ENCODE measurements at places on chromosomes 1 and 21. TPM values are rescaled to one million over a fixed set of nuclear protein-coding genes. Genes with fewer than 3 reads are reported as not detected.

DNA sequence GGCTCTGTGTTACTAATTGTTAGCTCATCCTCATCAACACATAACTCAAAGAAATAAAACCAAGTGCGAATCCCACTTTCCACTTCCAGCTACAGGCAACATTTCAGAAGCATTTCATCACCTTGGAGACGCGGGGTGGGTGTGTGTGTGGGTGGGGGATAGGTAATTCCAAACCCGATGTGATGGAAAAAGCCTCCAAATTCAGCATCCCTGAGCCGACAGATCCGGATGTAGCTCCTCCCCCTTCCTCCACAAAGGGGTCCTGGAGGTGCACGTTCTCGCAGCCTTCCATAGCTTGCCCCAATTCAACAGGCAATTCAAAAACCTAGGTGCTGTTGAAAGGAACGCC is 486 bp downstream of the HSPA13 start:
- H3K27me3 ChIP-seq, result no peaks in the 10 kb centered on the region
- no peak for DNase-seq
- H3K36me3 ChIP-seq, result peaks cover 14% of the 10 kb centered on the region

Gene XCL2
- 19.3 TPM for total RNA-seq

Gene PIGP
- 18.8 TPM for total RNA-seq

DNA sequence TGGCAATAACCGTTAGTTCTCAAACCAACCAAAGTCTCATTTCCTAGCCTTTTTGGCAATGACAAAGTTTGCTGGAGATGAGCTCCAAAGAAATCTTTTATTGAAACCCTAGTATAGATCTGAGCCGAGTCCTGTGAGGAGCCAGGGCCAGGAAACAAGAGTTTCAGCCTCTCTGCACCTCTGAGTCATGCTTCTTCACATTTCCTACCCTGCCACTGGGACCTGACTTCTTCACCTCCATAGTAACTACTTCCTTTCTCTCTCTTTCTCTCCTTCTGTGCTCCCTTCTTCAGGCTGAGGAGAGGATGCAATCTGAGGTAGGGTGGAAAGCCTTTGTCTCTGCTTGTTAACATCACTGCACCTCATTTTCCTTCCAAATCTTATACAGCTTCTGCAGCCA is 38.7 kb upstream of the IPO9 start:
- H3K27me3 ChIP-seq, result no peaks in the 10 kb centered on the region
- peaks cover 23% of the 10 kb centered on the region for H3K4me1 ChIP-seq
- H3K4me3 ChIP-seq, result no peak overlapping the region

GRCh38 chr21:36854391-36854790 is 112.1 kb downstream of the HLCS start:
- no peak overlapping the region for H3K4me3 ChIP-seq
- no peak for DNase-seq
- no peak overlapping the region for H3K27ac ChIP-seq

Gene SYCP1
- not detected for total RNA-seq

Gene PLA2G2C
- not detected for total RNA-seq

DNA sequence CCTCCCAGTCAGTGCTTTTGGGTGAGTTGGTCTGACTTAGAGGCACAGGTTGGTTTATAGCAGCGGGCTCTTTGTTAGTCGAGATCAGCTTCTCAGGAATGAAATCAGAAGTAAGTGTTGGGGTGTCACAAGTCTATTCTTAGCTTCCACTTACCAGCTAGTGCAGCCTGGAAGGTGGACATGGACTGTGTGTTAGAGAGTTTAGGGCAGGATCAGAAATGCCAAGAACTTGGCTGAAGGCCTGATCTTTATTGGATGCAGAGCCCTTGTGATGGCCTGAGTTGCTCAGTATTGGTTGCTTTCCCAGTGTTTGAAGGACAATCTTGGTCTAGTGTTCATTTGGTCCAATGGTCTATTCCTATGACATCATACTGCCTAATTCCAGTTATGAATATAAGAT is 377.0 kb upstream of the USP24 start:
- no peaks in the 10 kb centered on the region for H3K36me3 ChIP-seq
- H3K27ac ChIP-seq, result no peak overlapping the region
- no peak overlapping the region for H3K4me3 ChIP-seq
- no peaks in the 10 kb centered on the region for H3K27me3 ChIP-seq
- no peak for DNase-seq

Gene CACNA1S
- not detected for total RNA-seq

DNA sequence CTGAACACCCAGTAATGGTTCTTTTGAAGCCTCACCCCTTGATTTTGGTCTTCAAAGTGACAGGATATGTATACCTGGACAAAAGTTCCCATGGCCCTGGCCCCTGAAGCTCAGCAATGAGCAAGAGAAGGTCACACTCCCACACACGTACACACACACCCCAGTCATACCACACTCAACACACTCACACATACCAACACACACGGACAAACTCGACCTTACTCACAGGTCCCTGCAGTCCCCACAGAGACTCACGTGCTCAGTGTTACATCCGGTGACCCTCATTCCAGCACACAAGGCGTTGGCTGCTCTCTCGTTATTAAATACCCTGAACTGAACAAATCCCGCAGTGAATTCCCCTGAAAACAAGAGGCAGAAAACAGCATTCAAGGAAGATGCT is 5.9 kb downstream of the ITLN1 start:
- DNase-seq, result no peak
- no peak overlapping the region for H3K4me3 ChIP-seq
- H3K36me3 ChIP-seq, result no peaks in the 10 kb centered on the region

Gene LCE1A
- total RNA-seq, result not detected

Gene OLIG1
- not detected for total RNA-seq

- DNase-seq, result no peak
- H3K27me3 ChIP-seq, result no peaks in the 10 kb centered on the region
- peaks cover 14% of the 10 kb centered on the region for H3K36me3 ChIP-seq
- peak overlapping the region; percentile 68 for H3K27ac ChIP-seq
- H3K4me1 ChIP-seq, result peaks cover 2% of the 10 kb centered on the region
Measured at GRCh38 chr1:179091691-179092165, 9.9 kb downstream of the TOR3A start.

Gene FNDC5
- total RNA-seq, result not detected

DNA sequence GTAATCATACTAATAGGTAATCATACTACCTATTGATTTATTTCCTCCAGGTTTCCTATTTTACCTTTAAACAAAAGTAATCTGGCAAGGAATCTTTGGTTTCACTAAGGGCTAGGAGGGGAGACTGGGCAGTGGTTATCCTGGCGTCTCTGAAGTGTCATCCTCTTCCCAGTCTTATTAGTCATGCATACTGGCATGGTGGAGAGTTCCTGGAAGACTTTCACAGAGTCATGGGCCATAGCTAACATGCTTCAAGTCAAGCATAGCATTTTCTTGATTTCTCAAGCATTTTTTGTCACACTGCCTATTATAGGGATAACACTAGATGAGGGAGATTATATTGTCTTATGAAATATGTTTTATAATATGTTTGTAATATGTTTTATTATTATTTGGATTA is 64.0 kb upstream of the ASB17 start:
- H3K27ac ChIP-seq, result no peak overlapping the region
- no peak overlapping the region for H3K4me3 ChIP-seq
- no peaks in the 10 kb centered on the region for H3K36me3 ChIP-seq
- H3K27me3 ChIP-seq, result peaks cover 8% of the 10 kb centered on the region

Gene NR5A2
- not detected for total RNA-seq

- H3K4me3 ChIP-seq, result peak overlapping the region; percentile 99
- H3K27ac ChIP-seq, result peak overlapping the region; percentile 98
- DNase-seq, result peak; percentile 93
- H3K4me1 ChIP-seq, result peaks cover 26% of the 10 kb centered on the region
- H3K27me3 ChIP-seq, result no peaks in the 10 kb centered on the region
Measured at GRCh38 chr1:92485381-92486250, 1.1 kb downstream of the GFI1 start.

DNA sequence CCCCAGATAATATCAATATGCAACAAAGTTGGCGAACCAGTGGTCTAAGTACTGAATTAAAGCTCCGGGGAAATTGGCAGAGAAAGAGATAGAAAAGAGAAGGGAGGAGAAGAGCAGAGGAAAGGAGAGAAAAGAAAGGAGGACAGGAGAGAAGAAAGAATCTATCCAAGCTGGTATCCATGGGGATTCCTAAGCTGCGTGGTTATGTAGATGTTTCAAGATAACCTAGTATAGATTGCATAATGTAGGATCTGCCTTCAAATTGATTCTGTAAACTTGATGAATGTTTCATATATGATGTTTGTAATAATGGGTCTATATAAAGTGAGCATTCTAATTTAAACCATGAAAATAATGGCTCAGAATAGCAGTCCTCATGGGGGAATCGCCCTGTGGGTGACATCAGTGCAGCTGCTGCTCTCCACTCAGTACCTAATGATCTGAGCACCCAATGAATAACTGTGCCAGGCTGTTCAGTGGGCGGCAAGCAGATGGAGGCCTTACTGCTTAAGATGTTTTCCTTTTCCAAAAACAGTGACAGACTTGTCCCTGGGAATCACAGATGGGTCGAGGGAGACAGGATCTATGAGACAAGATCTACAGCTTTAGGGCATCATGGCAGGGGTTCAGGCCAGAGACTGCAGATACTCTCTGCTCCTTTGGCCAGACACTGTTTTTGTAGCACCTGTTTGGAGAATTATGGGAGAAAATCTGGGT is 78.0 kb downstream of the LAMC2 start:
- no peak overlapping the region for H3K4me3 ChIP-seq
- DNase-seq, result no peak
- H3K27me3 ChIP-seq, result peaks cover 21% of the 10 kb centered on the region

GRCh38 chr1:227429447-227430359 is 111.4 kb upstream of the CDC42BPA start:
- H3K27me3 ChIP-seq, result peaks cover 12% of the 10 kb centered on the region
- no peaks in the 10 kb centered on the region for H3K36me3 ChIP-seq
- no peak overlapping the region for H3K4me3 ChIP-seq
- DNase-seq, result no peak

Gene FBXO2
- 6.2 TPM for total RNA-seq

Gene CFHR1
- not detected for total RNA-seq

Gene PRR9
- total RNA-seq, result not detected

GRCh38 chr1:103779932-103780331 is 30.2 kb downstream of the AMY1C start:
- no peaks in the 10 kb centered on the region for H3K4me1 ChIP-seq
- H3K36me3 ChIP-seq, result no peaks in the 10 kb centered on the region
- H3K4me3 ChIP-seq, result no peak overlapping the region
- DNase-seq, result no peak
- no peak overlapping the region for H3K27ac ChIP-seq

GRCh38 chr1:98057236-98057910 is 136.5 kb upstream of the DPYD start:
- H3K27ac ChIP-seq, result no peak overlapping the region
- peaks cover 10% of the 10 kb centered on the region for H3K4me1 ChIP-seq
- no peaks in the 10 kb centered on the region for H3K36me3 ChIP-seq
- no peak overlapping the region for H3K4me3 ChIP-seq

GRCh38 chr1:110135666-110136065 is 14.6 kb upstream of the SLC6A17 start:
- H3K27me3 ChIP-seq, result peaks cover 58% of the 10 kb centered on the region
- no peaks in the 10 kb centered on the region for H3K36me3 ChIP-seq
- peaks cover 8% of the 10 kb centered on the region for H3K4me1 ChIP-seq
- H3K27ac ChIP-seq, result no peak overlapping the region
- no peak overlapping the region for H3K4me3 ChIP-seq

Gene LAMC2
- total RNA-seq, result not detected

DNA sequence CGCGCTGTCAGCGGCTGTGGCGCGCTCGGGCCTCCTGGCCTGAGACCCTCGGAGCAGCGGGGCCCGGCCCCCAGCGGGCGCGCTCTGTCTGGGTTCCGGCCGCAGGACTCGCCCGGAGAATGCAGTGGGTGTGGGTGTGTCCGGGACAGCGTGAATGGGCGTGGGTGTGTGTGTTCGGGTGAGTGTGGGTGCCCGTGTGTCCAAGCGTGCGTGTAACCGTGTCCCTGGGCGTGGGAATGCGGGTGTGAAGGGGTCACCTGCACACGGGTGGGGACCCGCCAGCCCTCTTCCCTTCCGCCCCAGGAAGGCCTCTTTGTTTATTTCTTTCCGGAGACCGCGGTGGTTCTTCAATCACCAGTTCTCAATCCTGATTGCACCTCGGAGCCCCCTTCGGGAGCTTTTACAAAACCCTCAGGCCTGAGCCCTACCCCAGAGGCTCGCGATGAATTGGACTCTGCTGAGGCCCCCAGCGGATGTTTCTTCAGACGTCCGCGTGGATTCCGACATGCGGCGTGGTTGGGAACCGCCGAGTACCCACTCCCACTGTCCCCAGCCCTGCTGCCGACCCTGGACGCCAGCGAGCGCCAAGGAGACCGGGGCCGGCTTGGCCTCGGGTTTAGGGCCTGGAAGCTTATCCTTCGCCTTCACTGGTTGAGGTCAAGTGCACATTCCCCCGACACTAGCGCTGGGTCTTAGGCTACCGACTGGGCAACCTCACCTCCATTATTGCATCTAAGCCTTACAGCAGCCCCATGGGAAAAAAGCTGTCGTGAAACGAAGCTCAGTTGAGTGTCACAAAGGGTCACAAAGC is 19.3 kb downstream of the SERTAD4 start:
- peaks cover 73% of the 10 kb centered on the region for H3K27me3 ChIP-seq
- no peaks in the 10 kb centered on the region for H3K36me3 ChIP-seq
- peaks cover 3% of the 10 kb centered on the region for H3K4me1 ChIP-seq
- H3K27ac ChIP-seq, result no peak overlapping the region
- peak overlapping the region; percentile 73 for H3K4me3 ChIP-seq

DNA sequence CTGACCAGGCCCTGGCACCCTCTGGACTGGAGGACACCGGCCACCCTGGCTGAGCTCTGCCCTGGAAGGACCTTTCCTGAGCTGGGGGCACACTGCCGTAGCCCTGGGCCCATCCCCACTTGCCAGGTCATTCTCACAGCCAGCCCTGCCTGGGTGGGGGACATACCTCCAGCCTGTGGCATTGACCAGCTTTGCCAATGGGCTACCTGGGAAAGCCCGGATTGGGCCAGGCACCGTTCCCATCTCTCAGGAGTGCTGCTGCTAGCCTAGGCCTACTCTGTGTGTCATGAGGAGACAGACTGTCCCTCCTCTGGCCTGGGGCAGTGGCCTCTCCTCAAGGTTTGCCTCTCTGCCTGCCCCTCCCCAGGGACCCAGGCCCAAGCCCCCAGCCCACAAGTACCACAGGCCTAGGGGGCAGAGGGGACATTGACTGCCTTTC is 40.0 kb downstream of the COQ8A start:
- DNase-seq, result no peak
- H3K4me1 ChIP-seq, result no peaks in the 10 kb centered on the region
- H3K27me3 ChIP-seq, result no peaks in the 10 kb centered on the region
- no peaks in the 10 kb centered on the region for H3K36me3 ChIP-seq
- no peak overlapping the region for H3K4me3 ChIP-seq

DNA sequence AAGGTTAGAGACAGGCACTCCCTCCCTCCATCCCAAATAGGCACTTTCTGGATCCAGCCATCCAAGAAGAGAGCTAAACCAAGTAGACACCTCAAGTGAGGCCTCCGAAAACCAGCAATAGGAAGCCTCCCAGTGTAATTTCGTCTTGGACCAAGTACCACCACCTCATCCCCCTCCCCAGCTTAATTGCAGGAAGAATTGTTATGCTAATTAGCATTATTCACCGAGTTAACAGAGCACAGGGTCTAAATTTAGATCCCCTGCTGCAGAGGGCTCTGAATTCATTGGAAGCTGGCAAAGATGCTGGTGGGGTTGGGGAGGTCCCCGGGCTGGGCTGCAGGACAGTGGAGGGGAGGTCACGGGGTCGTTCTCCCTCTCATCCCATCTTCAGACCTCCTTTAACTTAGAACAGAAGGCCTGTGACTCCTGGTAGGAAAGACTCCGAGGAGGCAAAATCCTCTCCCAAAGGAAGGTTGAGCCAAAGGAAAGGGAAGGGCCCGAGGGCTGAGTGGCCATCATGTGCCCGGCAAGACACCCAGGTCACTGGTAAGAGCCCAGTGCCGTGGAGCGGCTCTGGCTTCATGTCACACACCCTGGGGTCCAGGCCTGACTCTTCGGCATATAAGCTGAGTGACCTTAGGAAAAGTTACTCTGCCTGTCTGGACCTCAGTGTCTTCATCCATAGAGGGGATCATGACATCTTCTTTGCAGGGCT is 209.2 kb upstream of the GRIK3 start:
- no peak overlapping the region for H3K4me3 ChIP-seq
- no peak for DNase-seq
- H3K27ac ChIP-seq, result no peak overlapping the region
- peaks cover 5% of the 10 kb centered on the region for H3K27me3 ChIP-seq

Measured in activated naive CD8-positive, alpha-beta T cell treated with anti-CD3 and anti-CD28 coated beads, Interleukin-2, amount 10 ng/mL, durations not matched to agents 7 days and 5 days (primary cell).